Forelimb muscle (tissue), 1 donor: ENCODE measurements at places on chromosomes 3 and 15. TPM values are rescaled to one million over a fixed set of nuclear protein-coding genes. Genes with fewer than 3 reads are reported as not detected.

BNC1 gene
- 1.8 TPM for polyA plus RNA-seq

PLAAT1 gene
- 24.4 TPM for polyA plus RNA-seq

FGF12 gene
- polyA plus RNA-seq, result 1.6 TPM

GHSR gene
- not detected for polyA plus RNA-seq

DPPA4 gene
- 1.1 TPM for polyA plus RNA-seq
